ENCODE measurements at places on chromosomes 6 and 20.

- DNase-seq = no peak
Measured at GRCh38 chr20:24583169-24583792, 113.9 kb downstream of the SYNDIG1 start.

DNA sequence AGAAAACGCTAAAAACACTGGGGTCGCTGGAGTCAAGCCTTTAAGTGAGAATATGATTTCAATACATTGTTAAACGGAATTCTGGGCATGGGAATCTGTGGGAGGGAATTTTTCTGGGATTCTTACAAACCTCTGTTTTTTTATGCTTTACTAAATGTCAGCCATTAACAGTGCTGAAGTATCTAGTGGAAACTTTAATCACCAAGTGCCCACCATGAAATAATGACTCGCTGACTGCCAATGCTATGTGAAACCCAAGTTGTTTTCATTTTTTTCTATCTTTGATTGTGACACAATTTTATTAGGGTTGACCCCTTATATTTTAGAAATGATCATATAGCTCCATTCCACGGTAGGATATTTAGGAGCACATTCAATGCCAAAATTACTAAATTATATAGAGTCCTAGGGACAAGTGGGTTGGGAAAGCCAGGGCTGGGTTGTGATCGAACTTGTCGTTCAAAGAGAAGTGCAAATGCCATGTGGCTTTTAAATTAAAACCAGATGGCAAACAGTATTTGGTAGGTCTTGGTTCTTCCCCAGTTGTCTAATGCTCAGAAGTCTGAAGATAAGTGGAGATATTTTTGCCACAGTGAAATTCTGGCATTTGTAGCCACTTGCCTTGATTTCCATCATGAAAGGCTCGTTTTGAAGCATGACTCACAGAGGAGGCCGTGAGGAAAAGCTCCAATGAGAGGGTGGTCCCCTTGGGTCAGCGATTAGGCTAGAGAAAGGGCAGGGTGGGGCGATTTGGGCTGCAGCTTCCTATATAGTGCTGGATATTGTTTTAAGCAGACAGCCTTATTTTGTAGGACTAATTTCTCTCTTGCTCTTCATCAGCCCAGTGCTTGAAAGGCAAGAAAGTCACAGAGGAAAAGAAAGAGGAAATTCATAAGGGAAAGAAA is 254.4 kb upstream of the JAG1 start:
- no peak for DNase-seq

GRCh38 chr6:57822896-57823358 is 505.5 kb downstream of the PRIM2 start:
- no peak for DNase-seq

DNA sequence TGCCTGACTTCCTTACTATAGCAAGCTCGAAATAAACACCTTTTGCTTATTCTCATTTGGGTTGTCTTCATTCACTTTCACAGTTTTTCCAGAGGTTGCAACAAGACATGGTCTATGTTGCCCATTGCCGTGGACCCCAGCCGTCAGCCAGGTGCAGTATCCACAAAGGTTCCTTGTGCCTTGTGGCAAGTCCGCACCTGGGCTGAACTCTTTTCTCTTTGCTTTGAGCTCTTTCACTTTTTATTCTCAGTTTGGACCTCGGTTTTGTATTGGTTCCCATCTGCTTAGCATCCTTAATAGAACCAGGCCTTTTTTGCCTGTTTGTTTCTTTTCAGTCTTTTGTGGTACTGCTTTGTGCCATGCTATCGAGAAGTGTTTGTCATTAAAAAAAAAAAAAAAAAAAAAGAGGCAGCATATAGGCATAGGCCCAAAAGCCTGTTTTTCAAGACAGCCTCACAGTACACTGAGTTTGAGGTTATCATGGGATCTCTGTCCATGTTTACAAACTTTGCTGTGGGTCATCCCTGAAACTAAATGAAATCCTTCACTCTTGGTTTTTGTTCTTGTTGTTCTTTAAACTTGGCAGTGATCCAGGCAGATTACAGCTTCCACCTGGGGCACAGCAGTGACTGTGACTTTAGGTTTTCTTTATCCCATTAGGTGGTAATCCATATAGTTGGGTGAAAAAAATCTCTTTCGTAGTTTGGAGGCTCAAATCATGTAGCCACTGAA is 33.3 kb downstream of the GSTA3 start:
- no peak for DNase-seq

DNA sequence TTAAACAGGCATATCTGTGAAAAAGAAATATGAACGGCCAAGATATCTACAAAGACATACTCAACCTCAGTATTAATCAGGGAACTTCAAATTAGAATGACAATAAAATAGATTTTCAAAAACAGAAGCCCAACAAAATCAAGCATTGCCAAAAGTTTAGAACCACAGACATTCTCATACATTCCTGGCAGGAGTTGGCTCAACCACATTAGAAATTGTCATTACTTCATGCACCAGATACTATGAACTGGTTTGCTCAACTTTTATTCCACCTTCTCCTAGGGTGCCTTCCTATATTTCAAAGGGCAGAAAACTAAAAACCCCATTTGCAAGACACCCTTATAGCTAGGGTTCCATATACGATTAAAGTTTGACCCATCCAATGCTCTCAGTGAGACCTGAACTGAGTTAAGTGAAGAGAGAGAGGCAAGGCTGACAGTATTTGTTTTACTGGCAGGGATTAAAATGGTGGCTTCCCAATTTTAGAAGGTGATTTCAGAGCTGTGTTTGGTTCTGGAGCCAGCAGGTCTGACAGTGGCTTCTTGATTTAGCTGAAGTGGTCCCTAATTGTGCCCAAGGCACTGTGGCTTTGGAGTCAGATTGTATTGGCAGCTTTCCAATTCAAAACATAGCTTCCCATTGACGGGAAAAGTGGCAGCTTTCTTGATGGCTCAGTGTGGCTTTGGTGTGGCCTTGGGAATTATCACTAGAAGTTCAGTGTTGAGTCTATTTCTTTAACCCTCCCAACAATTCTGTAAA is 77.1 kb upstream of the CDYL start:
- no peak for DNase-seq

DNA sequence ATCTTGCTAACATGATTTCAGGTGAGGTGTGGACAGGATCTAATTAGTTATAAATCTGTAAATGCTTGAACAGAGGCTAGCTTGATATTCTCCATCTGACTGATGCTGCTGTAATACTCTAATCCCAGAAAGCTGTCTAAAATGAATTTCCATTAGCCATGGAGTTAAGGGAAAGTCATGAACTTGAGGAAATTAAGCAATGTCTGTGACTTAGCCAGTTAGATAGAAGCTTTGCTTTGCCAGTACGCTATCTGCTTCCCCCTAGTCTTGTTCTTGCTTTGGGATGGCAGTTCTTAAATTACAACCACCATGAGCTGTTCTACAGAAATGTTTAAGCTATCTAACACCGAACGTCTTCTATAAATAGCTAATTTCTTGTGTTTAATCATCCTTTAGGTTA is 195.7 kb downstream of the PRL start:
- DNase-seq = no peak

GRCh38 chr20:51440589-51440988 is 101.9 kb downstream of the NFATC2 start:
- DNase-seq = no peak

- DNase-seq = no peak
Measured at GRCh38 chr20:51419231-51419630, 123.3 kb downstream of the NFATC2 start.

DNA sequence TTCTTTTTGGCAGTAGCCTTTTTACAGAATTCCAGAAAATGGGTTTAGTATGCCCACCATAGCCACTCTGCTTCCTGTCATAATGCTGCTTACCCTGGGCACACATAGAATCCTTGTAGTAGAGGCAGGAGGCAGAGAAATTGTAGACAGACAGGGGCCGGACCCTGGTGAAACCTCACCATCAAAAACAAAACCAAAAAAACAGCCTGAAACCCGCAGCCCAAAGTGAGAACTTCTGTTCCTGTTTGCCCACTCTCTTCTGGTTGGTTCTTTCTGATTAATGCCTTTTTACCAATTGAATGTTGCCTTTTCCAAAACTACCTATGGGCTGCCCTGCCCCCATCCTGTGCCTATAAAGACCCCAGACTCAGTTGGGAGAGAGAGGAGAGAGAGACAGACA is 188.2 kb downstream of the CDKAL1 start:
- DNase-seq = no peak

DNA sequence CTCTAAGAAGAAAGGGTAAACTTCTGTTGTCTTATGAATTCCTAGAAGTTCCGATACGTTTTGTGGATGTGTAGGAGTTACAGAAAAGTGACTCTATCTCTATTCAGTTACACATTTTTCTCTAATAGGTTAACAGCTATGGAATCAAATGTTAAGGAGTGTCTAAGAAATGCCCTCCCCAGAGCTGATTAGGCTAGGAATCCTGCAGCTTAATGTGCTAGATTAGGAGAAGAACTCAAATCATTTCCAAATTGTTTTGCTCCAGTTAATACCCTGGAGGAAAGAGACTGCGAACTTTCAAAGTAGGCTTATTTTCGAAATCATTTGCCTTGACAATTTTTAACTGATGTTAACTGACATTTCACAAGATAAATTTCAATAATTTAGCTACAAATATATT is 51.9 kb downstream of the IBTK start:
- DNase-seq = no peak

GRCh38 chr6:1802491-1803395 is 193.0 kb downstream of the FOXC1 start:
- DNase-seq = no peak

- no peak for DNase-seq
Measured at GRCh38 chr6:12403947-12404647, 113.9 kb downstream of the EDN1 start.

GRCh38 chr20:62066339-62066982 is 780 bp upstream of the TAF4 start:
- DNase-seq = no peak

DNA sequence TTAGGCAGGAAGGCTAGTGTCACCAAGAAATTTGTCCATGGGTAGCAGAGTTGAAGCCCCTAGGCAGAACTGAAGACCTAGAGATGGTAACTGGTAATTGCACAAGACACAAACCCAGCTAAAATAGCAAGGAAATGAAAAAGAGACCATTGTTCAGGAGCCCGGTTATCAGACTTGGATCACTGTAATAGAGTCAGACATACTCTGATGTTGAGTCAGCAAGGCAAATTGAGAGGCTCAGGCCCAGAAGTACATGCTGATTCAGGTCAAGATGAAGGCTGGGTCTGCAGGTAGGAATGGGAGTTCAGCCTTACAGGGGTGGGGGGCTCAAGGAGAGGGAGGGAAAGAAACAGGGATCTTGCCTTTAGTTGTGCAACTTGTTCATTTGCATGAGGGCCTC is 6.5 kb upstream of the TMEM242 start:
- DNase-seq = no peak

DNA sequence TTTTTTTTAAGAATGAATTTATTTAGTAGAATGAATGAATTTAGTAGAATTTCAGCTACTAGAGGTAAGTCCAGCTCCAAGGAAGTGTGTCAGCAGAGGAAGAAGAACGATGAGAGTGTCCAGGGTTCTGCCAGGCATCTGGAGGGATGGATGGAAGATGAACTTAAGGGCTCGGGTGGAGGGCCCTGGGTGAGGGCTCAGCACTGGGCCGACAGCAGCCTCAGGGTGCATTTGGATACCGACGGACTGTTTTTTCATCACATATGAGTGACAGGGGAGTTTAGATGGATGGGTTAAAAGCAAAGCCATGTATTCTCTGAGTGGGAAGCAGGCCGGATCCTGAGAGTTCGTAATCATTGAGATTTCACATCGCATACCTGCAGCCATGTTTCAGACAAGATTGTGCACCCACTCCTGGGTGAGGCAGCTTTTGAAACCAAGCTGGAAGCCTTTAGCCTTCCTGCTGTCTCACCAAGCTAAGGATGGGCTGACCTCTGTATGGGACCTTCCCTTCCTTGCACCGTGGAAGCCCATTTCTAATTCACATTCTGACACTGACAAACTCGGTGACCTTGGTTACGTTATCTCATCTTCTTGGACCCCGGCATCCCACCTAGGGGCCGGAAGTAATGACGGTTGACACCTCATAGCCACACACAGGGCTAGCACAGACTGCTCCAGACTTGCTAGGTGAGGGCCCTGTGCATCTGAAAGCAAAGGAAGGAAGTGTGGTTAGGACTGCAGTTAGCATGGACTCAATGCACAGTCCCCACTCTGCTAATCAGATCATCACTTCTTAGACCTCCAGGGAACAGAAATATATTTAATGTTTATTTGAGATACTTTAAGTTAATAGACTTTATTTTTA is 228.5 kb downstream of the SLC24A3 start:
- DNase-seq = no peak

DNA sequence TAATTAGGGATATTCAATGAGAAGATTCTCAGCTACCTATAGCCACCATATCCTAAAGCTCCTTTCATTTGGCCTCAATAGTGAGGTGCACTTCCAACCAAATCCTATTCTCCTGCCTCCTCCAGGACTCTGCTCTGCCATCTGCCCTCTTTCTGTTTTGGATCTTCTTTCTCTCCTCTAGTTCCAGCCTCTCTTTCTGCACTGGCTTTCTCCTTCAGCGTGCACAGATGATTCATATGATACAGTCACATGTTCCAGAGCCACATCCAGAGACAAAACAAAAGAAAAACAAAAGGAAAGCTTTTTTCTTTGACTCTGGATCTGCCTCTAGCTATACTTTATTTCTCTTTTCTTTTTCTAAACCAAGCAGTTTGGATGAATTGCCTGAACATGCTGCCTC is 531.9 kb upstream of the MAN1A1 start:
- no peak for DNase-seq

GRCh38 chr6:166559211-166559610 is 27.3 kb downstream of the RAMACL start:
- DNase-seq = no peak

GRCh38 chr6:141261016-141261671 is 871.6 kb upstream of the GJE1 start:
- DNase-seq = no peak

GRCh38 chr20:20772497-20773085 is 60.1 kb upstream of the RALGAPA2 start:
- DNase-seq = no peak

DNA sequence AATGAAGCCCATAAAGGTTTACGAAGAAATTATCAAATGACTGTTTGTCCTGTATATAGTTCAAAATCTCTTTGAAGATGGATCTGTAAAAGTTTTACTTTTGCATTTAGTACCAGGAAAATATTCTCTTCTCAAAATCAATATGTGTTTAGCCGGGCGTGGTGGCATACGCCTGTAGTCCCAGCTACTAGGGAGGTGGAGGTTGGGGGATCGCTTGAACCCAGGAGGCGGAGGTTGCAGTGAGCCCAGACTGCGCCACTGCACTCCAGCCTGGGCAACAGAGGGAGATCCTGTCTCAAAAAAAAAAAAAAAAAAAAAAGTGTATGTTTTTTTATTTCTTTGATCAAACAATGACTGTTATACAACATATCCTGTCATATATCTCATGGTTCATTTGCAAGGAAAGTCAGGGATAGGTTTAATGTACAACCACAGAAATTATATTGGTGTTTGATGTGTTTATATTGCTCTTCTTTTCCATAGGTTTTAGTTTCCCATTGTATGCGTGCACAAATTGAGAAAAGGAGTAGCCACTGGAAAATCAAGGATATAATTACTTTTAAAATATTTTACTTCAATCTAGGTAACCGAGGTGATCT is 40.1 kb downstream of the SOX4 start:
- DNase-seq = no peak

GRCh38 chr6:9540126-9540525 is 874.7 kb downstream of the TFAP2A start:
- DNase-seq = no peak
